Right renal cortex interstitium (tissue), 3 donors: ENCODE measurements at places on chromosomes 2 and 18.

- no peak for DNase-seq
Observed at GRCh38 chr18:8260319-8260718, 348.9 kb upstream of the RAB12 start.

DNA sequence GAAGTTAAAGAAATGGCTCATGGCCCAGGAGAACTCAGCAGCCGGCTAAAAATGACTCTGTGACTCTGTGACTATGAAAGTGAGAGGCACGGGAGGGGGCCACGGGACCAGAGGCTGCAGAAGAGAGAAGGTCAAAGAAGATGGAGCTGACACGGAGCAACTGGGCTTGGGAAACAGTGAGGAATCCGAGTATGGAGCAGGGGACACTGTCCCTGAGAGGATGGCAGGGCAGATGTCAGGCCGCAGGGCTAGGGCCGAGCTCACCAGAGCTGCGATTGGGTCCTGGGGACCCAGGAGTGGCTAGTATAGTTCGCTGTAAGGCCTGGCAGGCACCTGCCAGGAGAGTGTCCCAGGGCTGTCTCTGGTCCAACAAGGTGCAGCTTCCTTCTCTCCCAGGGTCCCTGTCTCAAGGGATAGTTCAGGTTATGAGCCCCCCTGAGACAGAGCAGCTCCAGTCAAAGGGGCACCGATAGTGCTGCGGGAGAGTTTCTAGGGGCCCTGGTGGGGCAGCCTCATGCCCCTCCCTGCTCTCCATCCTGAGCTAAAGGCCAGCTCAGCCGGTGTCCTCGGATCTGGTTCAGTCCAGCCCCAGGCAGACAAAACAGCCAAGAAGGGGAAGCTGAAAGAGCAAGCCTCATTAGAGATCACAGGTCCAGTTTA is 42.7 kb downstream of the CIB4 start:
- DNase-seq: no peak

GRCh38 chr18:45379903-45380302 is 235.4 kb upstream of the SLC14A2 start:
- no peak for DNase-seq

DNA sequence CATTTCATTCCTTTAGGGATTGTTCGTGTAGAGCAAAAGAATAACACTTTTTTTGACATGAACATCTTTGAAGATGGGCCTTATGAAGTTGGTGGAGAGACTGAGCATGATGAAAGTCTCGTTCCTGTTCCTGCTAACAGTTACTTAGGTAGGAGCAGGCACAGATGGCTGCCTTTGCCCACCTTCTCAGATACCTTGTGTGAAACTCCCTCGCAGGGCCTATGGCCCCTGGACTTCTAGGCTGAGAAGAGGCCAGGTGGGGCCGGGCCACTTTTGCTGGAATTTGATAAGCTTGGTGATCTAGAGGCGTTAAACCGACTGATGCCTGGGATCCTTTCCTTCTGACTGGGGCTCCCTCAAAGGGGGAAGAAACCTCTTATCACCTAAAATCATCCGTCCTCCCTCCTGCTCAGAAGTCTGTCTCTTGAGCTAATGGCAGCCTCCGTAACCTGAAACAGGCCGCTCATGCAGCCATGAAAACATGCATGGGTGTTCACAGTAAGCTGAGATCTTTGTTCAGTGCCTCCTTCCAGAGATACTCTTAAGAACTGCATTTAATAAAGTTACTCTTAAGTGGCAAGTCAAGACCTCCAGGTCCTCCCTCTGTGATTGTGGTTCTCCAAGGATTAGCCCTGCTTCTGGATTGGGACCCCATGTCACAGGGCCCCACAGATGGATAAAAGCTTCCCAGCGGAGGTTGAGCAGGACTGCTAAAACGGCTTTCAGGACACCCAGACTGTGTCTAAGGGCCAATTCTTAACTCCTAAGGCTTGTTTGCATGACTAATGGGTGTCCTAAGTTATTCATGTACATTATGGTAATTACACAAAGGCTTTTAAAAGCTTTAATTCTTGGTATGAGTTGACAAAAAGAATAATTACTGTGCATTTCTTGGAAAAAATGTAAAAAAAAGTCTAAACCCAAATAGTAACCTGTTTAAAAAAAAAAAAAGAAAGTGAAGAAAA is 43.9 kb downstream of the ITGA6 start:
- DNase-seq: no peak

- DNase-seq: no peak
Observed at GRCh38 chr2:61356958-61357350, 113.9 kb downstream of the USP34 start.

DNA sequence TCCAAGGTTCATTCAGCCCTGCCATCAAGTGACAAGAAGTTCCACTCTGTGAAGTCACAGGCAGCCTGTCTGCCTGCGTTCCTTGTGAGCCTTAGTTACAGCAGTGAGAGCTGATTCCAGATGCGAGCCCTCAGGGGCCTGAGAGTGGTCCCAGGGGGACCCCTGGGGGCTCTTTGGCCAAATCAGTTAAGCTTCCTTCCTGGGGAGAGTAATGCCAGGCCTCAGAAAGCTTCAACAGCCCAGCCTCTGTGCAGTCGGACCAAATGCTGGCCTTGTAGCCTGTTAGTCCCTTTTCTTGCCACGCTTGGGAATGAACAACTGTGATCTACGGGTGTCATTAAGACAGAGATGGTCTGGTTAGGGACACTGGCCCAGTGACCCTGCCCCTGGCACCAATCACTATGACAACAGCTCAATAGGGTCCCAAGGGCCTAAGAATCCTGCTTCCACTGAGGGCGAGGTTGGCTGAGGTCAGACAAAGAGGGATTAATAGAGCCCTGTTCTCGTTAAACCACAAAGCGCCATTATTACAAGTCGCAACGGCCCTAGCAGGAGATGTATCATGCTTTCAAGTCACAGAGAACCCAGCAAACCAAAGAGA is 50.9 kb downstream of the HS1BP3 start:
- DNase-seq: no peak

GRCh38 chr2:61181382-61182058 is 19.5 kb downstream of the C2orf74 start:
- no peak for DNase-seq
